Foreskin melanocyte (primary cell): ENCODE measurements at places on chromosomes 1 and 21.

DNA sequence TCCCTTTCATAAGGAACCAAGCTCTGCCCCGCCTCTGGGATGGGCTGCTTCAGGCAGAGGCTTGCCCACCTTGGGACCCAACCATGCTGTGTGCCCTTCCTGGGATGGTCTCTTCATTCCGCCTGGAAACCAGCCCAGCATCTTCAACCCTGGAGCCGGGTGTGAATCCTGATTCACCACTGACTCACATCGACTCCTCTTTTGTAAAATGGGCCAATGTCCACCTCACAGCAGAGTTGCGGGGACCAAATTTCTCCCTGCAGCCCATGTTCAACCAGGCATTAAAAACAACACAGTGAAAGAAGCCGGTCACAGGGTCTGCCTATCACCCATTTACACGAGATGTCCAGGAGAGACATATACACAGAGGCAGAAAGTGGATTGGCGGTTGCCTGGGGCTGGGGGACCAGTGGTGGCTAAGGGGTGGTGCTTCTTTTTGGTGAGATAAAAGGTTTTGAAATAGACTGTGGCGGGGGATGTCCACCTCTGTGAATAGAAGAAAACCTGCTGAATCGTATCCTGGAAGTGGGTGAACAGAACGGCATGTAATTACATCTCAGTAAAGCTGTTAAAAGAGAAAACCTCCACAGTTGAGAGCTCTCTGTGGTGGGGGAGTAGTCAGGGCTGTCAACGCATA lies 6.9 kb upstream of the GPR153 start:
- DNase-seq, result no peak

- DNase-seq, result no peak
Measured at GRCh38 chr1:174247472-174247871, 88.2 kb downstream of the RABGAP1L start.

- DNase-seq, result no peak
Measured at GRCh38 chr21:43854773-43855633, 10.0 kb upstream of the AGPAT3 start.

GRCh38 chr1:233240829-233241682 lies 54.5 kb downstream of the PCNX2 start:
- DNase-seq, result no peak

- no peak for DNase-seq
Measured at GRCh38 chr1:35659589-35659988, 18.3 kb upstream of the PSMB2 start.
